ENCODE measurements at places on chromosomes 2 and 18.

- no peak for ATAC-seq
Measured at GRCh38 chr2:65402323-65402722, 30.1 kb downstream of the SPRED2 start.

DNA sequence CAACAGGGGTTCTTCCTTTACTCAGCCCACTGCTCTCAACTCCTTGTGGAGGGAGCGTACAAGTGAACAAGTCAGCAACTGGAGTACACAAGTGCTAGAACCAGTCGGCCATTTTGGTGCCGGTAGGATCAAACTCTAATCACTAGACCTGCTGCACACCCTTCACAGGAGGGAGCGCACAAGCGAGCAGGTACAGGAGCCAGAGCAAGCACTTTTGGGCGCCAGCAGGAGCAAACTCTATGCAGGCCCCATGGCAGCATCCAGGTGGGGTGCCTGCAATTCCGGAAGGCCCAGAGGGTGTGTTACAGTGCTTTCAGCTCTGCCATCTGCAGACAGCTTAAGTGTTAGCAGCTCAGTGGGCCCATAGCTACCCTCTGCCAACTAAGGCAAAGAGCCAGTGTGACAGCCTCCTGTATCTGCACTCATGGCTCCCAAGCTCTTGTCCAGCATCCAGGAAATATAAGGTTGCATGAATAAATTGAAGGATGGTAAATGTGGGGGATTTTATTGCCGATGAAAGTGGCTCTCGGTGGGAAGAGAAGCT, 426.1 kb downstream of the DCC start:
- ATAC-seq: no peak

DNA sequence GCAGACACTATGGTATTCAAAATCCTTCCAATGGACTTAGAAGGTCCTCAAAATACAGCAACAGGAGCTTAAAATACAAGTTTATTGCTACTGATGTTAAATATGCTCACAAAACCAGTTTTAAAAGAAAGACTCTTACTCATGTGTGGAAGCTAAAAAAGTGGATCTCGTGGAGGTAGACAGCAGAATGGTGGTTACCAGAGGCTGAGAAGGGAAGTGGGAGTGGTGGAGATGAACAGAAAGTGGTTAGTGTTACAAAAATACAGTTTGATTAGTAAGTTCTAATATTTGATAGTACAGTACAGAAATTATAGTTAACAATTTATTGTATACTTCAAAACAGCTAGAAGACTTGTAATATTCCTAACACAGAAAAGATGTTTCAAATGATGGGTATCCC, 12.1 kb downstream of the ADAM17 start:
- ATAC-seq: no peak

DNA sequence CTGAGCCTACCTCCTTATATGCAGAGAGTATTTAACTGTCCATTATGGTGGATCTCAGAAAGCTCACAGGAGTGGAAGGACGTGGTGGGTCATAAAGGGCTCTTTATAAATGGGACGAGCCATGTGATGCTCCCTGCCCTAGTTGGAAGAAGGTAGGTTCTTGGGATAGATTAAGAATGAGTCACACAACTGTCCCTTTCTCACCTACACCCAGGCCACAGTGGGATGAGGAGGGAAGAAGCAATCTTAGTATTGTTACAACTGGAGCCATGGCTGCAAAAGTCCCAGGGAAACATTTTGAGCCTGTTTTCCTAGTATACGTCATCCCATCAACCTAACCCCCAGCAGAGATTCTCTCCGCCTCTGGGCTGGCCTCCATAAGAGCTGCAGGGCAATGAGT, 229.9 kb downstream of the TTC32 start:
- no peak for ATAC-seq

DNA sequence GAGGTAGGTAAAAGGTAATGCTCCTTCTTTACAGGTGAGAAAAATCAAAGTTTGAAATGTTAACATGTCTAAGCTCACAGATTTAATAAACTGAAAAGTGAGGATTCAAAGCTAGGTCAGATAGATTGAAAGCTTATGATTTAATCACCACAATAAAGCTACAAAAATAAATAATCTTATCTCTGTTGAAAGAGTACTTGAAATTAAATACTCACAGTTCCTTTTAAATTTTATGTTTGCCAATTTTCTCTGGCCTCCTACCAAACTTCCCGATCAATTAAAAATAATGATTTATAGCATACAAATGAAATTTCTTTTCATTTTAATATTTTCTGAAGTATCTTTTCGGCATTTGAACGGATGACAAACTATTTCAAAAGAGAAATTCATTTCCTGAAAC, 77.3 kb downstream of the GAREM1 start:
- no peak for ATAC-seq

GRCh38 chr2:49687918-49688317, 533.6 kb upstream of the FSHR start:
- no peak for ATAC-seq

DNA sequence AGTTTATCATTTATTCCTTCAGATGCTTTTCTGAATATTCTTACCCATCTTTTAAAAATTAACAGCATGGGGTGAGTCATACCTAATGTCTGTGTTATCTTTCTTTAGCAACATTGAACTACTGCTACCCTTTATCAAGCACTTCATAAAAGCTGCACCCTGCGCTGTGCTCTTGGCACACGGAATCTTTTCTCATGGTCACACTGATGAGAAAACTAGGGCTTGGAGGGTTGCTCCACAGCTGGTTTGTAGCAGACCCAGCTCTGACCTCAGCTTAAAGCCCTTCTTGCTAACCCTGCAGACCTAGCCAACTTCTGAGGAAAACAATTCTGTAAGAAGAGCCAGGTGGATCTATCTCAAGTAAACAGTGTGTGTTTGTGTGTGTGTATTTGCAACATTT, 106.3 kb downstream of the RNF144A start:
- no peak for ATAC-seq

DNA sequence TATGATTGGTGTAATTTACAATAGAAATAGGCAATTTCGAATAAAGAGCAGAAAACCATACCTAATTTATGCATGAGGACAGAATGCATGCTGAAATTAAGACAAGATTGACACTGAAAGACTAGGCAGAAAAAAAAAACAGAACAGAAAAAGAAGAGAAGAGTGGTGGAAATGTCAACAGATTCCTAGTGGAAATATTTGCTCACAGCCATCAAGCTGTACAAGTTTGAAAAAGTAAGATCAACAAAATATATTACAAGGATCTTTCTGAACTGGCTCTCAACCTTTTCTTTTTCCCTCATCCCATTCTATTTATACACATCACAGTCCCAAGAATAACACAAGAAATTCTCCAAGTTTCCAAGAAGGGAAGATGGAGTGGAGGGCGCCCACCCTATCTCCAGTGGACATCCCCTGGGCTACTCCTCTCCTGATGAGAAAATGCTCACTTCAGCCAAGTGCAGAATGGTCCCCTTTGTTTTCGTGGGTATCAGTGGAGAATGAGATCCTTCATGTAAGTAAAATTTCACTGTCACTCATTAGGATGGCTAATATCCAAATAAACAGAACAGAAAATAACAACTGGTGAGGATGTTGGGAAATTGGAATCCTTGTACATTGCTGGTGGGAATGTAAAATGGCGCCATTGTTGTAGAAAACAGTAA, 51.0 kb upstream of the ZNF532 start:
- ATAC-seq: no peak

Data from gastroesophageal sphincter (tissue), 4 donors.